Activated CD8-positive, alpha-beta T cell treated with anti-CD3 and anti-CD28 coated beads for 36 hours (primary cell): ENCODE measurements at places on chromosomes 12 and 14.

GRCh38 chr12:13839365-13840336 lies 141.8 kb downstream of the GRIN2B start:
- no peak for DNase-seq

- no peak for DNase-seq
Observed at GRCh38 chr14:70881549-70882177, 25.6 kb upstream of the PCNX1 start.

- no peak for DNase-seq
Observed at GRCh38 chr12:66952668-66953067, 273.8 kb upstream of the GRIP1 start.

DNA sequence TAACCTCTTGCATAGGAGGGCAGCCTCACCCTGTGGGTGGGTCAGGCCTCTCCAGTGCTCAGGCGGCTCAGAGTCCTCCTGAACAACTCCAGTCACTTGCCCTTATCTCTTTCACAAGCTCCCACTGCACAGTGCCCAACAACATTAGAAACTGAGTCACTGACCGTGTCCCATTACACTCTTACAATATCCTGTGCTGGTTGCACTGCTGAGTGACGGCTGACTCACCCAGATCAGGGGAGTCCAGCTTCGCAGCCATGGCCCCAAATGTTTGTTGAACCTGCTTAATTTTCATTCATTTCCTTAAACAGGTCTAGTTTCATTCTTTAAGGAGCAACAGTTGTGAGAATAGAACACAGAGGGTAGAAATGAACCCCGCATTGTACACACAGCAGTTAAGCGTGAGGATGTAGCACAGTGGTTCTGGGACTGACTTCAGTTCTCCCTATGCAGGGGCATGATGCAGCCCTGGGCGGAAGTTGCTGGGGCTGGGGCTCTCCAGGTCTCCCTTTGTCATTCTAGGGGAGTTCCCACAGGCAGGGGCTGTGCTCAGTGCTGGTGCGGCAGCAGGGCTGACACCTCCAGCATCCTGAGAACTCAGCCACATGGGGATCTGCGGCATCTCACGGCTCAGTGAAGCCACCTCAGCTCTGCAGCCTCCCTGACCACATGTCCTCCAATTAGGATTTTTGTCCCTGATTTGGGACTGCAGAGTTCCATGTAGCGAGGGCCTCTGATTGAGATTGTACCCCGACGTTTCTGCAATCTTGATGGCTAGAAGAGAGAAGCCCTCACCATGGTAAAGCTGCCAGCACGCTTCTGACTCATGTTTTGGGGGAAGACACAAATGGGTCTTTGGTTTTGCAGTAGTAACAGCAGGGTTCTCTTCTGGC lies 16.1 kb downstream of the GPR68 start:
- DNase-seq: peak; percentile 96

DNA sequence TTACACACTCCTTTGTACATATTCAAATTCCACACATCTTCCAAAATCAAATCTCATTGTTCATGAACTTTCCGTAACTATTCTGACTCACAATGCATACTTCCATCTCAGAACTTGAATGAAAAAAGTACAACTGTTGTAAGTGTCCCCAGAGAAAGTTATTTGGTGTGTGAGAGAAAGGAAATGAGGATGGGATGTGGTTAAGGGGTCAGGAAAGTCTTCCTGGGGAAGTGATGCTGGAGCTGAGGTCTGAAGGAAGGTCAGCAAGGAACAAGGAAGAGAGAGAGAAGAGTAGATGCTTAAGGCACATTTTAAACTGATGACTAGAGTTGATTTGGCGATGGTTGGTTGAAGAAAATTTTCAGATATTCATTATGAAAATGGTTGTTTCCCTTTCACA lies 340.0 kb upstream of the STXBP6 start:
- DNase-seq: no peak

GRCh38 chr12:40086471-40086870 lies 19.4 kb downstream of the SLC2A13 start:
- DNase-seq: no peak

- no peak for DNase-seq
Observed at GRCh38 chr12:19402743-19403431, 36.4 kb upstream of the AEBP2 start.
